Karpas-422 (cell line): ENCODE measurements at places on chromosomes 5 and 9. TPM values are rescaled to one million over a fixed set of nuclear protein-coding genes. Genes with fewer than 3 reads are reported as not detected.

DNA sequence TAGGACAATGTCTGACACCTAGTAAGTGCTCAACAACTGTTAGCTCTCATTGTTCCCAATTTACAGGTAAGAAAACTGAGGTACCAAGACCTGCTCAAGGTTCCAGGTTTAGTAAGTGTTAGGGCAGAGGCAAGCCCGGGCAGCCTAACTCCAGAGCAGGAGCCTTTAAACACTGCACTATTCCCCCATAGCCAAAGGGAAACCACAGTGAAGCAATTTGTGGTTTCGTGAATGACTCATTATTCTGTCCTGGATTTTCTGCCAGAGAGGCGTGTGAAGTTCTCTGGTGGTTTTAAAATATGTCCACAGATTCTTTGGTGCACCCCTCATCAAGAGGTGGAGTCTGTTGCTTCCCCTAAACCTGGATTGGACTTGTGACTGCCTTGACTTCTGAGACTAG, 1.0 kb upstream of the MCC start:
- no peak for DNase-seq

HTR1A gene
- not detected in 2 replicates for total RNA-seq

DNA sequence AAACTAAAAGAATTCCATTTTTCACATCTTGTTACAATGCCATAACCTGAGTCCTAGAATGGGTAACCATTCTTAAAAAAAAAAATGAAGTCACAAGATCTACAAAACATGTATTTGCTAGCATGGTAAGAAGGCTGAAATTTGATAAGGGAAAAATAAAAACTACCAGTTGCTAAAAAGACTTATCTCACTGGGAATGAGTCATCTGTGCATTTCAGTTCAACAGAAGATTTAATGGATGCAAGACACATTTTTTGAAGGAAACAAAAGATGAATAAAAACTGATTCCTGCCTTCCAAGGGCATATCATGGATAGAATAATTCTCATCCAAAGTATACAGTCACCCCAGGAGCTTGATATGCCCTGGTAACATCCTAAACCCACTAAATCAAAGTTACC, 47.2 kb downstream of the SGTB start:
- DNase-seq, result no peak

PFN3 gene
- not detected in 2 replicates for total RNA-seq
